GM23248 (cell line): ENCODE measurements at places on chromosomes 3 and 15.

DNA sequence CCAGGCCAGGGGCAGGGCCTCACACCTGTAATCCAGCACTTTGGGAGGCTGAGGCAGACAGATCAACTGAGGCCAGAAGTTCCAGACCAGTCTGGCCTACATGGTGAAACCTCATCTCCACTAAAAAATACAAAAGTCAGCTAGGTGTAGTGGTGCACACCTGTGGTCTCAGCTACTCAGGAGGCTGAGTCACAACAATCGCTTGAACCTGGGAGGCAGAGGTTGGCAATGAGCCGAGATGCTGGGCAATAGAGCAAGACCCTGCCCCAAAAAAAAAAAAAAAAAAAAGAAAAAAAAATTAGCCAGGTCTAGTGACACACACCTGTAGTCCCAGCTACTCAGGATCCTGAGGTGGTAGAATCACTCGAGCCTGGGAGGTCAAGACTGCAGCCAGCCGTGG is 18.8 kb downstream of the MYO9A start:
- H3K27ac ChIP-seq: no peak overlapping the region
- no peak for DNase-seq
- H3K4me1 ChIP-seq: no peaks in the 10 kb centered on the region
- H3K36me3 ChIP-seq: no peaks in the 10 kb centered on the region
- no peaks in the 10 kb centered on the region for H3K27me3 ChIP-seq

DNA sequence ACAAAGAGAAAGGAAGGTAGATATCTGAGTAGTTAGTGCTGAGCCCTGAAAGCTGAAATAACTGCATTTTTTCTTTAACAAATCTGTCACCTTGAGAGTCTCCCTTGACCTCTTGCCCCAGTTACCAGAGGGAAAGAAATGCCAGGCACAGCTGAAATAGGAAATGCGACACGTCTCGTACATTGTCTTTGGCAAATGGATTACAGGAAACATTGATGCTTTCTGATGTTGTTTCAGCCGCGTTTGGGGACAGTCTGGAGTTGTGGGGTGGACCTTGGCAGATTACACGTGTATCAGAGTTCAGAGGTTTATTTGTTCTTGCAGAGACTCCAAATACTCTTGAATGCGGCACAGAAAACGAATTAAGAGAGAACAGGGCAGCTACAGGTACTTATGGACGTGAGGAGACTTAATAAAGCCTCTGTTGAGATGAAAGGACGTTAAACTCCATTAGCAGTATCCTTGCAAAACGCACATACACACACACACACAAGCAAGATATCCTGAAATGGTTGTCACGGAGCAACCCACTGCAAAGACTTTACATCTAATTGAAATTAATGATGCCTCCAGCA is 272.8 kb upstream of the RORA start:
- no peak for DNase-seq
- H3K27me3 ChIP-seq: no peaks in the 10 kb centered on the region; the same call in none of the 2 replicates
- no peak overlapping the region for H3K27ac ChIP-seq
- H3K36me3 ChIP-seq: no peaks in the 10 kb centered on the region
- no peak overlapping the region for H3K4me3 ChIP-seq

- no peaks in the 10 kb centered on the region for H3K4me1 ChIP-seq
- no peak overlapping the region for H3K27ac ChIP-seq
- H3K4me3 ChIP-seq: no peak overlapping the region
- no peak for DNase-seq
- H3K36me3 ChIP-seq: 0 out of 2 replicates have a peak, but pooled peaks cover 4% of the 10 kb centered on the region
Measured at GRCh38 chr3:99741588-99741987, 76.1 kb upstream of the CMSS1 start.

DNA sequence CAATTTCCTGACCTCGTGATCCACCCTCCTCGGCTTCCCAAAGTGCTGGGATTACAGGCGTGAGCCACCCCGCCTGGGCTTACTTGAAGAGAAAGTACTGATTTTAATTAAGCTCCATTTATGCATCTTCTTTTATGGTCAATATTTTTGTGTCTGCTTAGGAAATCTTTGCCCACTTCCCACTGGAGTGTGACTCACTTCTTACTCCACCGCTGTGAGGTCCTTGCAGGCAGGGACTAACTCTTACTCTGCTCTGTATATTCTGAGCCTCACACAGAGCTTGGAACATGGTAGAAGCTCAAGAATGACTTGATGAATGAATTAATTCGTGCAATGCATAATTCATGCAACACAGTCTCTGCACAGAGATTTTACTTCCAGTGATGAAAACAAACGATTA is 2.9 kb upstream of the TM4SF19 start:
- H3K36me3 ChIP-seq: no peaks in the 10 kb centered on the region
- H3K4me1 ChIP-seq: no peaks in the 10 kb centered on the region
- no peak overlapping the region for H3K27ac ChIP-seq
- no peaks in the 10 kb centered on the region for H3K27me3 ChIP-seq
- no peak overlapping the region for H3K4me3 ChIP-seq

DNA sequence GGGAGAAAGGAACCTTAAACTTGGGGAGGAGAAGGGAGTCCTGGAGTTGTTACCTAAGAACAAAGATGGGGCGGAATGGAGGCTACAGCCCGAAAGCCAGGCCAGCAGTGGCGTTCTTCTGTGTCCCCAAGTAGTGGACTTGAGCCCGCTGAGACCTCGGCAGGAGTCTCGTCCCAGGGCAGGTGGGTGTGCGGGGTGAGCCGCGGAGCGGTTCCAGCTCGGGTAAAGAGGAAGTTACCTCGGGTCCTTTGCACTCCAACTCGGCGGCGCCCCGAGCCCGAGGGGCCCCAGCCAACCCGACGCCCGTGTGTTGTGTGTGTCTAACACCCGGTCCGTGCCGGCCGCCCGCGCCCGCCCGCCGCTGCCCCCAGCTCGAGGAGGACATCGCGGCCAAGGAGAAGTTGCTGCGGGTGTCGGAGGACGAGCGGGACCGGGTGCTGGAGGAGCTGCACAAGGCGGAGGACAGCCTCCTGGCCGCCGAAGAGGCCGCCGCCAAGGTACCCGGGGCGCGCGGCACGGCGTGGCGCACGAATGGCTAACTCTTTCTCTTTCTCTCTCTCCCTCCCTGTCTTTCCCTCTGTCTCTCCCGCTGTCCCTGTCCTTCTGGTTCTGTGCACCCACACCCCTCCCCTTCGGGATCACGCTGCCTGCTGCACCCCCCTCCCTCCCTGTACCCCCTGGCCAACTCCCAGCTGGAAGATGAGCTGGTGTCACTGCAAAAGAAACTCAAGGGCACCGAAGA is 959 bp downstream of the TPM1 start:
- H3K4me1 ChIP-seq: peaks cover 30% of the 10 kb centered on the region
- H3K27me3 ChIP-seq: no peaks in the 10 kb centered on the region
- peaks cover 40% of the 10 kb centered on the region for H3K36me3 ChIP-seq
- peak overlapping the region; percentile 71 for H3K27ac ChIP-seq
- DNase-seq: peak; percentile 50

GRCh38 chr3:166362698-166363097 is 525.5 kb upstream of the BCHE start:
- no peak overlapping the region for H3K27ac ChIP-seq
- no peak overlapping the region for H3K4me3 ChIP-seq
- H3K4me1 ChIP-seq: no peaks in the 10 kb centered on the region
- no peaks in the 10 kb centered on the region for H3K27me3 ChIP-seq

GRCh38 chr3:13150624-13151023 is 77.4 kb upstream of the IQSEC1 start:
- no peaks in the 10 kb centered on the region for H3K4me1 ChIP-seq
- H3K27ac ChIP-seq: no peak overlapping the region
- no peaks in the 10 kb centered on the region for H3K36me3 ChIP-seq
- H3K4me3 ChIP-seq: no peak overlapping the region
- H3K27me3 ChIP-seq: no peaks in the 10 kb centered on the region

DNA sequence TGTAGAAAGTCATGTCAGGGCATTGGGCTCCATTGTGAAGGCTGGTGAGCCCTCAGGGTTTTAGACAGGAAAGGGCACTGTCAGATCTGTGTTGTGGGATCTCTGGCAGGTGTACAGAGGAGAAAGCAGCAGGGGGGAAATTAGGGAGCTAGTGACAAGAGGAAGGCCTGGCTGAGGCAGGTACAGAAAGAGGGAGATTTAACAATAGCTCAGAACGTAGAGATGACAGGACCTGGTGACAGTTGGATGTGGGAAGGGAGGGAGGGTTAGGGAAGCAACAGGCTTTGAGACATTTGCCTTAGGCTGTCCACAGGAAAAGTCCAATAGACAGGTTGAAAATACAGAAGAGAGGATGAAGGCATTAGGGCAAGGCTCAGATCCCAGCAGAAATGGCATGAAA is 288.1 kb downstream of the EPHB1 start:
- DNase-seq: no peak
- H3K4me3 ChIP-seq: no peak overlapping the region
- H3K27ac ChIP-seq: no peak overlapping the region

DNA sequence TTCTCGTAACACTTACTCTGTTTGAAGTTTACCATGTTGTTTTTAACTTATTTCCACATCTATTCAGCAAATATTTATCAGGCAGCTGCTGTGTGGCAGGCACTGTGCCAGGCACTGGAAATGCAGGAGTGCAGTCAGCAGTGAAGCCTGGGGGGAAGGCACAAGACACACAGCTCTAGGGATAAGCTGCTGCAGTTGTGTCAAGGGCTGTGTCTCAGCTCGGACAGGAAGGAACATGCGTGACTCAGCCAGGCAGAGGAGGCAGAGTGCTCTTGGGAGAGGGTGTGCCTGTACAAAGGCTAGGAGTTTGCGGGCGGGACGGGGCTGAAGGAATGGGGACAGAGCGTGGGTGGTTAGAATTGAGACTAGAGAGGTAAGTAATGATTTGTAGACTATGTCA is 24.7 kb downstream of the LYSMD4 start:
- H3K36me3 ChIP-seq: peaks cover 6% of the 10 kb centered on the region; the same call in 1 of the 2 replicates
- no peaks in the 10 kb centered on the region for H3K27me3 ChIP-seq
- H3K4me3 ChIP-seq: peak overlapping the region; percentile 59
- H3K27ac ChIP-seq: peak overlapping the region; percentile 74

- H3K4me1 ChIP-seq: no peaks in the 10 kb centered on the region
- DNase-seq: no peak
- no peak overlapping the region for H3K27ac ChIP-seq
- no peak overlapping the region for H3K4me3 ChIP-seq
Measured at GRCh38 chr15:89749054-89749453, 2.0 kb downstream of the MESP1 start.

- no peak overlapping the region for H3K4me3 ChIP-seq
- H3K27ac ChIP-seq: no peak overlapping the region
- no peaks in the 10 kb centered on the region for H3K27me3 ChIP-seq
Measured at GRCh38 chr3:64161481-64161952, 63.7 kb downstream of the PRICKLE2 start.

DNA sequence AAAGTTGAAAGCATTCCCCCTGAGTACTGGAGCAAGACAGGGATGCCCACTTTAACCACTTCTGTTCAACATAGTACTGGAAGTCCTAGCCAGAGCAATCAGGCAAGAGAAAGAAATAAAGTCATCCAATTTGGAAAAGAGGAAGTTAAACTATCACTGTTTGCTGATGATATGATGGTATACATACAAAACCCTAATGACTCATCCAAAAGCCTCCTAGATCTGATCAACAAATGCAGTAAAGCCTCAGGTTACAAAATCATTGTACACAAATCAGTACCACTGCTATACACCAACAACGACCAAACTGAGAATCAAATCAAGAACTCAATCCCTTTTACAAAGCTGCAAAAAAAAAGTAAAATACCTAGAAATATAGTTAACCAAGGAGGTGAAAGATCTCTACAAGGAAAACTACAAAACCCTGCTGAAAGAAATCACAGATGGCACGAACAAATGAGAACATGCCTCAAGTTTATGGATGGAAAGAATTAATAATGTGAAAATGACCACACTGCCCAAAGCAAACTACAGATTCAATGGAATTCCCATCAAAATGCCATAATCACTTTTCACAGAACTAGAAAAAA is 40.3 kb downstream of the RPL39L start:
- no peak overlapping the region for H3K27ac ChIP-seq
- no peaks in the 10 kb centered on the region for H3K36me3 ChIP-seq
- H3K27me3 ChIP-seq: no peaks in the 10 kb centered on the region
- H3K4me3 ChIP-seq: no peak overlapping the region
- H3K4me1 ChIP-seq: peaks cover 4% of the 10 kb centered on the region

DNA sequence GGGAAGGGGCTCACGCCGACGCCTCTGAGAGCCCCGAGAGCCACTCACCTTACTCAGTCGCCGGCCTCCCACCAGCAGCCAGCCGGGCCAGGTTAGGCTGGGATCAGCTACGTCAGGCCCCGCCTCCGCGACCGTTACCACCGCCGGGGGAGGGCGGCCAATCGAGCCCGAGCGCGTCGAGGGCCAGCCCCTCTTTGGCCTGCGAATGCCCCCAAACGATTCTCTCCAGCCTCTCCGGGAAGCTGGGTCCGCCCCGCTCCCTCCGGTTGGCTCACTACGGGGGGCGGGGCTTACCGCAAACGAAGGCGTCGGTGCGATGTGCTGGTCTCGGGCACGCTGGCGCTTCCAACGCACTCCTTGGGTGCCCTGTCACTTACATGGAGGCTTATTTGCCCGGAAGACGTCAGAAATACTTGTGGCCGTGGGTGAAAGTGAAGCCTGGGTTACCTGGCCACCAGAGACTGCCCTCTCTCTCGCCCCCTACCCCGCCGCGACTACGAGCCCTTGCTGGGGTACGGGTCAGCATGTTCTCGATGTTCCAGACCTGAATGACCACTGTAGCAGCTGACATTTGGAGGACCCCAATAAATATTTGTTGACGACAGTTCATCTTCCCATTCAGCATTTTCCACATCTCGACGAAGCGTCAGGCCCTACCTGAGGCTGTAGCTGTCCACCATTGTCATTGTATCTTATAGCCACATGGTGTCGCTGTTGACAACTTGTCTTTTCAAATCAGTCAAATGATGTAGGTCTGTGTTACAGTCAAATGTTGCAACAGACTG is at the start of gene CEP70:
TSS of gene CEP70 (minus strand) at position 111 of the 785 bp plus-strand sequence. CDS start 21,333 bp downstream, outside the sequence.
- 0 out of 2 replicates have a peak, but pooled peaks cover 3% of the 10 kb centered on the region for H3K4me1 ChIP-seq
- H3K27ac ChIP-seq: peak within 1 kb of the TSS; percentile 44
- DNase-seq: peak; percentile 97

DNA sequence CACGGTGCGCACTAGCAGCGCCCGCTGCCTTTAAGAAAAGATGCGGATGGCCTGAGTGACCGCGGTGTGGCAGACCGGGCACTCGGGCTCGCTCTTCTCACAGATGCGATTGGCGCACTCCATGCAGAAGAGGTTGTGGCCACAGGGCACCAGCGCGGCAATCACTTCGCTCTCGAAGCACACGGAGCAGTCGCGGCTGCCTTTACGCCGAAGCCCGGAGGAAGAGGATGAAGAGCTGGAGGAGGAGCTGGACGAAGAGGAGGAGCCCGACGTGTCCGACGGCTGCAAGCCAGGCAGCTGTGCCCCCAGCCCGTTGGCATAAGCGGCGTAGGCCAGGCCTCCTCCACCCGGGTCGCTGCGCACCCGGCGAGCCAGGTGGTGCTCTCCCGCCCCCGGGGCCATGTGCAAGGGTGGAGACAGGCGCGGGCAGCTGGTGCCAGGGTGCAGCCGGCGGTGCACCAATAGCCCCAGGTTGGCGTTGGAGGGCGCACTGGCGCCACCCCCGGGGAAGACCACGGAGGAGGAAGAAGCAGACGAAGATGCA is 2.6 kb downstream of the MEX3B start:
- peak overlapping the region; percentile 95 for H3K4me3 ChIP-seq
- no peak overlapping the region for H3K27ac ChIP-seq
- peaks cover 9% of the 10 kb centered on the region; the same call in 1 of the 2 replicates for H3K36me3 ChIP-seq
- DNase-seq: no peak
- H3K27me3 ChIP-seq: 0 out of 2 replicates have a peak, but pooled peaks cover 5% of the 10 kb centered on the region
- H3K4me1 ChIP-seq: peaks cover 12% of the 10 kb centered on the region
